ENCODE measurements at places on chromosomes 16 and 17.

GRCh38 chr17:45302649-45303173, 14.1 kb downstream of the MAP3K14 start:
- no peak for DNase-seq

DNA sequence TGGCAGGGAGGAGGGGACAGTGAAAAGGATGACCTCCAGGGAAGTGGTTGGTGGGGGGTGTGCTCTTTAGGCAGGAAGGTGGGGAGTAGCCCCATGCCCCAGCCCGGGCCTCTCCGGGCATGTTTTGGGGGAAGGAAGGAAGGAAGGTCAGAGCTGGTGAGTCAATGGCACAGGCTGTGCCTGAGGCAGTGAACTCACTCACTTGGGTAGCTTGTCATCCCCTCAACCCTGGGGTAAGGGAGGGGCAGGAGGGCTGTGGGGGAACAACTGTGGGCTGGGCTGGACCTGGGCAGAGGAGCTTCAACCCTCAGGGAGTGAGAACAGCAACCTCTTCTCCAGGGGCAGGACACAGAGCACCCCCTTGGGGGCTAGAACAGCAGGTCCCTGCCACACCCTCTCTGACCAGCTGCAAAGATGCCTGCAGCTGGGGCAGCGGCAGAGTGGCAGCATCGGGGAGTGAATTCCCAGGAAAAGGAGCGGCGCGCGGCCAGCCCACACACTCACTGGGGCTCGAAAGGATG, 6.3 kb downstream of the CSF3 start:
- no peak for DNase-seq

GRCh38 chr17:35614810-35615209, 27.7 kb downstream of the AP2B1 start:
- DNase-seq = no peak

GRCh38 chr17:51376739-51377138, 116.4 kb downstream of the UTP18 start:
- DNase-seq = no peak

GRCh38 chr16:67228034-67228785, 1.3 kb downstream of the TMEM208 start:
- no peak for DNase-seq

DNA sequence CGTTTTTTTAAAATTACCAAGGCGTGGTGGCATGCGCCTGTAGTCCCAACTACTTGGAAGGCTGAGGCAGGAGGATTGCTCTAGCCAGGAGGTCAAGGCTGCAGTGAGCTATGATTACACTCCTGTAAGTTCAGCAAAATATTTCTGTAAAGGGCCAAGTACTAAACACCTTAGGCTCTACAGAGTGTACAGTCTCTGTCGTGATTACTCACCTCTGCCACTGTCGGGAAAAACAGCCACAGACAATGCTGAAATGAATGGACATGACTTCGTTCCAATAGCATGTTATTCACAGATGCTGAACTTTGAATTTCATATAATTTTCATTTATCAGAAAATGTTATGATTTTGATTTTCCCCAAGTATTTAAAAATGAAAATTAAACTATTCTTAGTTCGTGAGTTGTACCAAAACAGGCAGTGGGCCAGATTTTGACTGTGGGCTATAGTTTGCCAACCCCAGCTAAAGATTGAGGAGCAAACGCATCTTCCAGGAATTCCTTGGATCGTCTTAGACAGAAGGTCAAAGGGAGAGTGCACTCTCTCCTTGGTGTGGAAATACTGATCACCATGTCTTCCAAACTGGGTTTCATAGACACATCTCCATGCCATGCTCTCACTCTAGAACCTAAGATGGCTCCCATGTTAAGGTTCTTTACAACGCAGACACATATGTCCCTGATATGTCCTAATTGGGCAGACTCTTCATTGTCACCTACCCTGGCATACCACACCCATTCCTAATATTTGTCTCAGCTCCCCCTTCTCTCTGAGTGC, 89.5 kb downstream of the MARF1 start:
- no peak for DNase-seq

- no peak for DNase-seq
Observed at GRCh38 chr17:82907797-82908542, 68.1 kb upstream of the ZNF750 start.

GRCh38 chr17:31202968-31203367, 94.1 kb downstream of the OMG start:
- no peak for DNase-seq

GRCh38 chr16:47459603-47460002, 1.3 kb downstream of the ITFG1 start:
- no peak for DNase-seq

- peak; percentile 26 for DNase-seq
Observed at GRCh38 chr16:47829850-47830600, 325.8 kb downstream of the ABCC12 start.

DNA sequence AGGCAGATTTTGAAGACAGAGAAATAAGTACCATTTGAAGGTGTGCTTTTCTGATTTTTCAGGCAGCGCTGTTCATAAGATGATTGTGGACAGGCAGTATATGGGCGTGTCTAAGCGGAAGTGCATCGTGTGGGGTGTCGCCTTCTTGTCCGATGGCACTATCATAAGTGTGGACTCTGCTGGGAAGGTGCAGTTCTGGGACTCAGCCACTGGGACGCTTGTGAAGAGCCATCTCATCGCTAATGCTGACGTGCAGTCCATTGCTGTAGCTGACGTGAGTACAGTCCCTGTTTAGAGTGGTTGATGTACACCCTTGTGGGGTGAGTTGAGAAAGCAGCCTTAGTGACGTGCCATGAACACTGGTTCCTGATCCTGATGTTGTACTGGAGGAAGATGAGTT, 10.7 kb downstream of the UTP4 start:
- DNase-seq = no peak

GRCh38 chr16:53626161-53626560, 77.5 kb downstream of the RPGRIP1L start:
- DNase-seq = no peak

DNA sequence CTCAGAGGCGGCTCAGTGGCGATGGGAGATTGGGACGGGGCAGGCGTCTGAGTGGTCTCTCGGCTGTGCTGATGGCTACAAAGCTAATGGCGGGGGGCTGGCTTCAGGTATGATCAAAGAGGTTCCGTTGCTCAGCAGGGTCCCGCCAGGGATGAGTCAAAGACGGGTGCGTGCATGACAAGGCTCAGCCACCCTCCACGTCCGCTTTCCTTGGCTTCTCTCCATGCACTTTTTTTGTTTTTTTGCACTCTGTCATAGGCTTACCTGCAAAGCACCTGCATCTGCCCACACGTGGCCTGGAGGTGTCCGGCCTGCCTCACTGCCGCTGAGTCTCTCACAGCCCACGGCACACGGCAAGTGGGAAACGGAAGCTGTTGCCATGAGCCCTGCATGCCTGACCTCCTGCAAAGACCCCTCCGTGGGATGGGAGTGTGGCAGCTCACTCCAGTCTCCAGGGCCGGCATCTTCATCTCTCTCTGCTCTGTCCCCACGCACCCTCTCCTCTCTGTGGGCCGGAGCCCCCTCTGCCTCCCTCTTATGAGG, 85.5 kb upstream of the ZNF469 start:
- DNase-seq = no peak

DNA sequence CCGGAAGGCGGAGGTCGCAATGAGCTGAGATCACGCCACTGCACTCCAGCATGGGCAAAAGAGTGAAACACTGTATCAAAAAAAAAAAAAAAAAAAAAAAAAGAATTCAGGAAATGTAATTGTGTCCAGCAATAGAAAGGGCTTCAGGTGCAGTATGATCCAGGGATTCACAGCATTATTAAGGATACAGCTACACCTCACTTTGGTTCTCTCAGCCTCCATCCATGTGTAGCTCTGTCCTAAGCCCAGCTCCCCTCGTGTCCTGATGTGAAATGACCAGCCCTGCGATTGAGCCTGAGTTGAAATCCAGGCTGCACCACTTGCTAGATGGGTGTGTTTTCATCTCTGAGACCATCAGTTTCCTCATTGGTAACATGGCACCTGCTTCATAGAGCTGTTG, 3.0 kb downstream of the SLC5A10 start:
- no peak for DNase-seq

GRCh38 chr16:19598805-19599510, 43.5 kb downstream of the VPS35L start:
- DNase-seq = no peak

DNA sequence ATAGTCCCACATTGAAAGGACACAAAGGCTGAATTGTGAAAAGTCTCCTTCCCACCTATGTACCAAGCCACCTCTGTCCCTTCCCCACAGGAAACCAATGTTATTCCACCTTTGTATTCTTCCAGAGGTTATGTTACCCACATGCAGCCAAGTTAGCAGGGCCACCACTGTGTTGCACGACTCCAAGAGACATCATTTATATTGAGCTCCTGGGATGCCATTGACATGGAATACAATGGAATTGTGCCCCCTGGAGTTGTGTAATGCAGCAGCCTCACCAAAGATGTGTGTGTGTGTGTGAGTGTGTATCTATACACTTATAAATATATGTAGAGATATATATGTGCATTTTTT, 21.6 kb upstream of the MSI2 start:
- no peak for DNase-seq

GRCh38 chr17:42586514-42587230, 9.1 kb upstream of the PSMC3IP start:
- no peak for DNase-seq

DNA sequence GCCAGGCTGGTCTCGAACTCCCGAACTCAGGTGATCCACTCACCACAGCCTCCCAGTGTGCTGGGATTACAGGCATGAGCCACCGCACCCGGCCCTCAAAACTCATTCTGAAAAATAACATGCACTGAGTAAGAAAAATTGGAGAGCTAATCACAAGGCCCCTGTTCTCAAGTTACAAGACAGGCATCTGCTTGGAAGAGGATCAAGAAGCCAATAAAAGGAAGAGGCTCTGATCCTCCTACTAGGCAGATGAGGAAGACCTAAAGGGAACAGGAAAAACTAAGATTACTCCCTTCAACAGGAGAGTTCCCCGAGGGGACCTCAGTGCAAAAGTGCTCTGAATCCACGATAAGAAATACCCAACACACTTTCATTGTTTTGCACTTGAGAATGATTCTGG, 18.4 kb downstream of the BLMH start:
- DNase-seq = no peak

- no peak for DNase-seq
Observed at GRCh38 chr16:77674888-77675287, 47.4 kb upstream of the NUDT7 start.

GRCh38 chr16:57735755-57736418, at the start of gene KATNB1:
Gene KATNB1 (plus strand): TSS chr16:57735770. CDS start chr16:57737244, 1,474 bp downstream.
- no peak for DNase-seq

GRCh38 chr17:80807882-80808281, 183.8 kb upstream of the CHMP6 start:
- no peak for DNase-seq

- no peak for DNase-seq
Observed at GRCh38 chr17:49525831-49526741, 31.0 kb downstream of the NGFR start.

GRCh38 chr17:43405861-43406260, 7.1 kb downstream of the ARL4D start:
- DNase-seq = no peak

GRCh38 chr17:74241431-74241830, 28.1 kb downstream of the TTYH2 start:
- no peak for DNase-seq

- DNase-seq = no peak
Observed at GRCh38 chr17:80455784-80456183, 20.6 kb downstream of the NPTX1 start.

DNA sequence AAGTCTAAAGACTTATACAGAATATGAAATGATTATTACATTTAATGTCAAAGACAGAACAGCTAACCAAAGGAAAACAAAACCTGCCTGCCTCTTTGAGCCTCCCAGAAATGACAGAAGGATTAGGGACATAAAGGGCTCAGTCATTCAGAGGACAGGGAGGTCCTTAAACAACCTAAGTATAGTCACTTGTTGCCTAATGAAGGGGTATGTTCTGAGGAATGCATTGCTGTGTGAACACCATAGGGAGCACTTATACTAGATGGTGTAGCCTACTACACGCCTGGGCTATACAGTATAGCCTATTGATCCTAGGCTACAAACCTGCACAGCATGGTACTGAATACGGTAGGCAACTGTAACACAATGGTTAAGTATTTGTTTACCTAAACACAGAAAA, 106.4 kb downstream of the PARN start:
- no peak for DNase-seq

DNA sequence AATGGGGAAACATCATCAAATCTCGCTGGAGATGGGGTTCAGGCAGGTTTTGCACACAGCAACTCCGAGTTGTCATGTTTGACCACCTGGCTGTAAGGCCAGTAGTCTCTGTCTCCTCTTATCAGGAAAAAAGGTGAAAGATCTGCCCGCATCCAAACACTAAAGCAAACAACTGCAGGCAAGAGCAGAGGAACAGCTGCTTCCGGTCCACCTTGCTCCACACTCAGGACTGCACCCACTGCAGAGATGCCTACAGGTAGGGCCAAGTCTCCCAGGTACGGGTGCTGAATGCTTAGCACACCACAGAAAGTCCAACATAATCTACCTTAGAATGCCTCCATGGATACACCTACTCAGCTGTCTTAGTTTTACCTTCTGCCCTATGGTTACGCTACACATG, 7.3 kb downstream of the TEX2 start:
- DNase-seq = no peak

DNA sequence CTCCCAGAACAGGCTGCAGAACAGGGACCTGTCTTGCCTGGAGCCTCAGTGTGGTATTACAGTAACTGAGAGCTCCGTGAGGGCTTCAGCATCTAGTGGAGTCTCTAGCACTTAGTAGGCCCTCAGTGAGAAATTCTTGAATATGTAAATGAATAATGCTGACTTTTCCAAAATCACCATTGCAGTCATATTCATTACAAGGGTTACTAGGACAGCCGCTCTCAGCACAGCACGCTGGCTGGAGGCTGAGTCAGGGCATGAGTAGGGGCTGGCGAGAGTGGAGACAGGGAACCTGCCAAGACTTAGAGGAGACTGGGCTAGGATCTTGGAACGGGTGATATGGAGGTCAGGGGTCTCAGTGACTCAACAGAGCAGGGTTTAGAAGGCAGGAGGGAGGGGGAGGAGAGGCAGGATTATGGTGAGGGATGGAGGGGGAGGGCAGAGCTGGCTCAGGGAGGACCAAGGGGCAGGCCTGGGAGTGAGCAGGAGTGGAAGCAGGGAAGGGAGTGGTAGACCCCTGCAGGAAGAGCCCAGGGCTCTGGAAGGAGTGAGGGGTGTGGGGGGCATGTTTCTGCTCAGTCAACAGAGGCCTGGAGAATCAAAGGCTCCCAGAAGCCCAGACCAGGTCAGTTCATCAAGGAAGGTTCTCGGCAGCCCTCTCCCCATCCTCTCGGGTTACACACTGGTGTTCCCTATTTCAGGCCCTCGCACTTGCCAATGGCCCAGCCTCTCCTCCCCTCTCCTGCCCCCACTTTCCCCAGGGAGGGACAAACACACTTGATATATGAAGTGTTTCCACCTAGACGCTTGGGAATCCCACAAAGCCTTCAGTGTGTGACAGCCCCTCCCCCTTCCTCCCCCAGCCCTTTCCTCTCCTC, 42.3 kb downstream of the FZD2 start:
- no peak for DNase-seq

GRCh38 chr17:44146375-44147346, 4.9 kb downstream of the HROB start:
- DNase-seq = no peak

DNA sequence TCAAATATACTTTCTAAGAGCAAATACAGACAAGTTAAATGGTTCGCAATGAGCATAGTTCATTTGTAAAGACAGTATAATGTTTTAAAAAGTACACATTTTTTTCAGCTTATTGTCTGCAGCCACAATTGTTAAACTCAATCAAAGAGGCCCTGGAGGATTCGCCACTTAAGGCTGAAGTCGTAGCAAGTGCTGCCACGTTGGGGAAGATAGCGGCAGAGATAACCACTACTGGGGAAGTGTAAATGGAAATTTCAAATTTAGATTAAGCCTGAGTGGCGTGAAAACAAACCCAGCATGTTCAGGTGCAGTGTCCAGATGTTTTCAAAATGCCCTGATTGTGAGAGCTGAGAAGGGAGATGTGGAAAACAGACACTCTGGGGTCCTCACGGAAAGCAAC, 8.4 kb downstream of the PMP22 start:
- no peak for DNase-seq
